GM10248 (cell line): ENCODE measurements at places on chromosomes 2 and 18.

GRCh38 chr2:68432696-68433658 is 34.1 kb downstream of the FBXO48 start:
- DNase-seq = no peak

GRCh38 chr2:187890690-187891089 is 336.5 kb upstream of the TFPI start:
- no peak for DNase-seq

DNA sequence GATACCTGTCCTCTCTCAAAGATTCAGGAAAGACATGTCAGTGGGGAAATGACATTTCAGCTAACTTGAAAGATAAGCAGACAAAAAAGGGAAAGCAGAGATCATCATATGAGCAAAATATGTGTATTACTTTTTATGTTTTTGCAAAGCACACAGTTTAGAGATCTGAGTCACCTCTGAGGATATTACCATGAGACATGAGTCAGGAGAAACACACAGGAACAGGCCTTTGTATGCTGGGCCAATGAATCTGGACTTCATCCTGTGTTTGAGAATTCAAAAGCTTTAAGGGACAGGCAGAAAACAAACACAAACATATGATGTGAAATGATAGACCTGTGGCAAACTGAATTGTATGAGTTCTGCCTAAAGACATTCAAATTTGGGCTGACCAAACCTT is 306.0 kb upstream of the EPC2 start:
- DNase-seq = no peak

GRCh38 chr18:12946549-12947284 is 1.1 kb upstream of the SEH1L start:
- DNase-seq = no peak

GRCh38 chr2:49487139-49487538 is 332.8 kb upstream of the FSHR start:
- no peak for DNase-seq

- DNase-seq = no peak
Measured at GRCh38 chr2:20282916-20283592, 58.1 kb upstream of the SDC1 start.

GRCh38 chr2:173797586-173798263 is 167.4 kb downstream of the SP3 start:
- no peak for DNase-seq

GRCh38 chr2:207816546-207816945 is 46.8 kb upstream of the FZD5 start:
- DNase-seq = no peak

DNA sequence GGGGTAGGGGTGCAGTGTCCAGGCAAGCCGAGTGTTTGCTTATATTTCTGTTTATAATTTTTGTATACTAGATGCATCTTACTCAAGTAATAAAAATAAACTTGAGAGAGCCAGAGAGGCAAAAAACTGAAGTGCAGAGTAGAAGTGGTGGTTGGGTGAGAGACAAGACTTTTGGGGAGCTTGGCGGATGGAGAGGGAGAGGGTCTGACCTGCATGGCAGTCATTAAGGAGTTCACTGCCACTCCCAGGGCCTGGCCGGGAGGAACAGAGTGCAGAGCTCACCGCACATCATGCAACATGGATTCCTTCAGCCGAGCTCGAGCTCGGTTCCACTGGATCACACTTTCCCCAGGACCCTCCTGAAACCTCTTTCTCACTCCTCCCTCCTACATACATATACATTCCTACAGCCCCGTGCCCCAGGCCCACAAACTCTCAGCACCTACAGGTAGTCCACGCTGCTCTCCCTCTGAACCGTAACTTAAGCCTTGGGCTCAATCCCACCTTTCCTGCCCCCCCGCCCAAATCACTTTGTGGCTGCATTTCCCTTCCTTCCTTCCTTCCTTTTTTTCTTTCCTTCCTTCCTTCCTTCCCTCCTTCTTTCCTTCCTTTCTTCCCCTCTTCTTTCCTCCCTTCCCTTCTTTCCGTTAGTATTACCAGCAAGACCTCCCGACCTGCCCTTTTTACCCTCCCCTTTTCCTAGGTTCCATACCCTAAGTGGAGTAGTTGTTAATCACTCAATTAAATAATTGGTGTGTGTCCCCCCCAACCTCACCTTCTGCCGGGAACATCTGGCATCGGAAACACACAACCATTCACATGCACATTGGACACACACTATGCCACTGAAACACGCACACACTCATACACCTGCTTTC is 37.1 kb upstream of the ATP6V1B1 start:
- no peak for DNase-seq

GRCh38 chr2:12350821-12351220 is 365.9 kb upstream of the TRIB2 start:
- no peak for DNase-seq

- DNase-seq = no peak
Measured at GRCh38 chr18:49013291-49013691, 62.5 kb upstream of the SMAD7 start.

- no peak for DNase-seq
Measured at GRCh38 chr2:236892721-236893120, 193.0 kb upstream of the COPS8 start.

DNA sequence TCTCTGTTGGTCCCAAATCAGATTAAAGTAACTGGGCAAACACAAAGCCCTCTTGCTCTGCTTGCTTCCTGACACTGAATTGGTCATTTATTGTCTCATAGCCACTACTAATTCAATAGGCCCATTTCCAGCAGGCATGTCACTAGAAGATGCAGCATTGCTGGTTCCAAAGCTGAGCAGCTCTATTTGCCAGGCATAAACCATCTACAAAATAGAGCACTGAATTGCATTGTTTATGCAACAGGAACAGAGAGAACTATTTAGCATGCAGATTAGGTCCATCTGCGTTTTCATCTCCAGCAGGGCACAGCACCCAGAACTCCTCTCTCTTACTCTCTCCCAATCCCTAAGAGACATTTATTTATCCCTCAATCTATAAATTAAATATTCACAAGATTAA is 227.6 kb downstream of the SUCLG1 start:
- DNase-seq = no peak

GRCh38 chr2:17759805-17760204 is 5.9 kb downstream of the GEN1 start:
- DNase-seq = no peak

DNA sequence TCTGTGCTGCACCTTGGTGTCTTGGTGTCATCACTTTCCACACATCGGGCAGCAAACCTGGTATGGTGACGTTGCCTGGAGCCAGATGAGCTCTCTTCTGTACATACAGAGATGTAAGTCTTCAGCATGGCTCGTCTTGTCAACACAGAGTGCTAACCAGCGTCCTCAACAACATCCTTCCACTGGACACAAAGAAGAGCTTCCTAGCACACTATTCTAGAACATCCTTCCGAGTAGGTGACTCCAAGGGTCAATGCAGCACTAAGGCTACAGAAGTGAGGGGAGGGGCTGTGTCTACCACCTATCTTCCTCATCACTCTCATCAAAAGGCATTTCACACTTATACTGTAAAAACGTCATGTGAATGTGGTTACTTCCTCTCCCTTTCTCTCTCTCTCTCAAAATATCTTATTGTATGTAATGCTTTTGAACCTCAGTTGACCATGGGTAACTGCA is 108.1 kb upstream of the SLC1A4 start:
- no peak for DNase-seq

DNA sequence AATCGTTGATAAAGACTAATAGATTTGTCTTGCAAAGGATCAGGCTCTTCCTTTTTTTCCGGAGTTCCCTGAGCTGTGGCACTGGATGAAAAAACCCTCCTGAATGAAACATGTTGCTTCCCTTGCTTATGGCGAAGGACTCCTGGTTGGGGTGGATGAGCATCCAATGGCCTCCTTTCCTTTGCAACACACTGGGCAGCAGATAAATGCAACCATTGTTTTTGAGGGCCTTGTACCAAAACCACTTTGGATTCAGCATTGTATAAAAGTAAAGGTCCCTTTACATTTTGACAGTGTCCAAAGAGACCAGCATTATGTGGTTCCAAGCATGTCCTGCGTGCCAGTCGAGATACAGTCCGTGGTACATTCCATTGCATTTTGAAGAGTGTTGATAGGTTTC is 44.7 kb downstream of the FAM210A start:
- no peak for DNase-seq
